ENCODE measurements at places on chromosomes 7 and 10.

GRCh38 chr7:90709501-90710465 lies 113.7 kb downstream of the CDK14 start:
- peak; percentile 89 for DNase-seq

DNA sequence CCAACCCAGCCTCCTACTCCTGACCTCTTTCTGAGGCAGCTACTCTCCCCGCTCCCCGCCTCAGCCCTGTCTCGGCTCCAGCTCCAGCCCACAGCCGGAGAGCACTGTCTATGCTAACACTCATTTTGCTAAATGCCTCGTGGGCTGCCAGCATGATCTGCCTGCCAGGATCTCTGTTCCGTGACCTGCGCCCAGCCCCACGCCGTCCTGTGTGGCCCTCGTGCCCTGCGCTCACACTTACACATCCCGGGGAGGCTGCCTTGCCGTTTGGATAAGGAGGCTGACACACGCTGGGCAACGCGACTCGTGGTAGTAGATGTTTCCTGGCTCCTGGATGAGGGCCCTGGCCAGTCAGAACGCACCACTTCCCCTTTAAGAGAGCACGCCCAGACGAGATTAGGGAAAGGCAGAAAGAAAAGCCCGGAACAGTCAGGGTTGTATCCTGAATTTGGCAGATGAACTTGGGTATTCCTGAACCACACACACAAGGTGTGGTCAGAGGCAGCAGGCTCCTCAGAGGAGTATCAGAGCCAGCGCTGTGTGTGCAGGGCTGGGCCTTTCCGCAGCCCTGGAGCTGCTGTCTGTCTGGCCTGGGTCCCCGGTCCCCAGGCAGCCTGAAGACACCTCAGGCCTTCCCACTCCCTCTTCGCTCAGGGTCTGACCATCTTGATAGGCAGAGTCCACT lies 97.7 kb upstream of the EFCAB10 start:
- no peak for DNase-seq

GRCh38 chr10:122974543-122975064 lies 5.6 kb upstream of the PSTK start:
- no peak for DNase-seq

- DNase-seq = peak; percentile 25
These were observed 220.2 kb downstream of the DGKI start for GRCh38 chr7:137626469-137627067.

DNA sequence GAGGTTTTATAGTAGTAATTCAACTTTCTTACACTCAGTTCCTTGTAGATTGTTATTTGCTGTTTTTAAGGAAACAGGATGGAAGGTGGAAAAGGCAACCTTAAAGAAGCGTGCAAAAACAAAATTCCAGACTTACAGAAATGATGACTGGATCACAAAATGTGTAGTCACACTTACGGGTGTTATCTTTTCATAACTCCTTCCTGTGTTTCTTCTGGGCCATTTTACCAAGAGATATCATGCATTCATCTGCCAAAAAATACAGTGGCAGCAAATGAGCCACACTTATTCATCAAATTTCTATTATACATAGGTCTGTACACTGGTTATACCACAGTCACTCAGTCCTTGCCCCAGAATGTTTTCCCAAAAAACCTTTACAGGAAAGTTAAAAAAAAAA lies 94.3 kb upstream of the IL6 start:
- DNase-seq = no peak
